Stimulated activated CD8-positive, alpha-beta memory T cell treated with anti-CD3 and anti-CD28 coated beads, Interleukin-2, amount 100 ng/mL, for 1 hour (primary cell): ENCODE measurements at places on chromosomes 4 and X.

- no peak for DNase-seq
Measured at GRCh38 chrX:25873196-25873595, 264.9 kb upstream of the MAGEB18 start.

GRCh38 chrX:42176789-42177188 is 253.4 kb upstream of the CASK start:
- no peak for DNase-seq

DNA sequence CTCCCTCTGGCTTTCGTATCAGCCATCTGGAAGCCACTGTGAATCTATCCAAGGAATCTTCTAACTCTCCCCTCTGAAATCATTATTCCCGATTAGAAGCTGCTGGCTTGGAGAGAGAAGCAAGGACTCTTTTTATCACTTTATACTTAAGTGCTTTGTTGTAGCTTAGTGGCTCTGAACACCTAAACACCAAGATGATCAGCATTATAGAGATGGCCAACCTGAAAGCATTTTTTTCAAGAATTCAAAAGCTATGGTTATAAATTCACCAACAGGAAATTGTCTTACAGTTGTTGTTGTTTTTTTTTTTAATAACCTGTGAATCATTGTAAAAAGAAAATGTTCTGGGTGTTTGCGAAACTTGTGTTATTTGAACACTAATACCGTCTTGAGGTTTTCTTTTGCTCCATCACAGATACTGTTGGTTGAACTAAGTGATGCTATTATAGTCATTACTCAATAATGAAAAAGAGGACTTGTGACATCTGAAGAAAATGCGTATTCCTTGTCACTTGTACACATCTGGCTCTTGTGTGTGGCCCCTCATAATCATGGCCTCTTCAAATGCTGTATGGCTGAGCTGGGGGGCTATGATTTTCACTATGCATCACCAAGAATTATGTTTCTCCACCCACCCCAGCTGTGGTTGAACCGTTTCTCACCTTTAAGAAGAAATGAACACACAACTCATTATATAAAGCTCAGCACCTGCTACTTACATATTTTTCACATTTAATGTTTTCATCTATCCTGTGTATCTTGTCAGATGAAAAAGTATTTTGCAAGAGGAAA is 11.8 kb upstream of the SMIM43 start:
- DNase-seq, result no peak

- no peak for DNase-seq
Measured at GRCh38 chrX:27746516-27746915, 61.3 kb upstream of the MAGEB10 start.

GRCh38 chr4:103029300-103029699 is 9.8 kb upstream of the SLC9B1 start:
- DNase-seq, result no peak

DNA sequence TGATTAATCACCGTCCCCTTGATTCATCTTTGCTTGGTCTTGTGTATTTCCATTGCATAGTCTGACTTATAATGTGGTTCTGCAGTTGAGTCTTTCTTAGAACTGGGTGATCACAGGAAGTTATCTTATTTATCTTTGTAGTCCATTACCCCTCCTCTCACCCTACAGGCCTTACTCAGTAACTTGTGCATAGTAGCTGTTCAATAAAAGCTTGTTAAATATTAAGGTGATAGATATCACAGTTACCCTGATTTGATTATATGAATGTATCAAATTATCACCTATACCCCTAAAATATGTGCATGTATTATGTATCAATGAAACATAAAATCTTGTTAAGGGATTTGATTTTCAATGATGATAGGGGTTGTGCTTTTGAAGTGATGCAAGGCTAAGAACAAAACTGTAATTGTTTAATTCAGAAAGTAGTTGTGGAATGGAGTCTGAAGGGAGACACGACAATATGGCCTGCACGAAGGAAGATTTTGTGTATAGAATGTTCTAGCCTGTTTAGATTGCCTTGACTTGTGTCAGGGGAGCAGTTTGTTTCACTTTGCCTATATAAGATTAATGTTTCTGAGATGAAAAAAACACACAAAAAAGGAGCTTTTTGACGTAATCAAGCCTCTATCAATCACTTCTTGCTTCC is 132.4 kb upstream of the LIMCH1 start:
- no peak for DNase-seq

DNA sequence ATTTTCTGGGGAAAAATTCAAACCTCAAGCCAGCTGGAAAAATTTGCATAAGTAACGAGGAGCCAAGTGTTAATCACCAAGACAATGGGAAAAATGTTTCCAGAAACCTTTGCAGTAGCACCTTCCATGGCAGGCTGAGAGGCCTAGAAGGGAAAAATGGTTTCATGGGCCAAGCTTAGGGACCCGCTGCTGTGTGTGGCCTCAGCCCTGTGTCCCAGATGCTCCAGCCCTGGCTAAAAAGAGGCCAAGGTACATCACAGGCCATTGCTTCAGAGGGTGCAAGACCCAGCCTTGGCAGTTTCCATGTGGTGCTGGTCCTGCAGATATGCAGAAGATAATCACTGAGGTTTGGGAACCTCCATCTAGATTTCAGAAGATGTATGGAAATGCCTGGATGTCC is 98.3 kb upstream of the NWD2 start:
- no peak for DNase-seq

DNA sequence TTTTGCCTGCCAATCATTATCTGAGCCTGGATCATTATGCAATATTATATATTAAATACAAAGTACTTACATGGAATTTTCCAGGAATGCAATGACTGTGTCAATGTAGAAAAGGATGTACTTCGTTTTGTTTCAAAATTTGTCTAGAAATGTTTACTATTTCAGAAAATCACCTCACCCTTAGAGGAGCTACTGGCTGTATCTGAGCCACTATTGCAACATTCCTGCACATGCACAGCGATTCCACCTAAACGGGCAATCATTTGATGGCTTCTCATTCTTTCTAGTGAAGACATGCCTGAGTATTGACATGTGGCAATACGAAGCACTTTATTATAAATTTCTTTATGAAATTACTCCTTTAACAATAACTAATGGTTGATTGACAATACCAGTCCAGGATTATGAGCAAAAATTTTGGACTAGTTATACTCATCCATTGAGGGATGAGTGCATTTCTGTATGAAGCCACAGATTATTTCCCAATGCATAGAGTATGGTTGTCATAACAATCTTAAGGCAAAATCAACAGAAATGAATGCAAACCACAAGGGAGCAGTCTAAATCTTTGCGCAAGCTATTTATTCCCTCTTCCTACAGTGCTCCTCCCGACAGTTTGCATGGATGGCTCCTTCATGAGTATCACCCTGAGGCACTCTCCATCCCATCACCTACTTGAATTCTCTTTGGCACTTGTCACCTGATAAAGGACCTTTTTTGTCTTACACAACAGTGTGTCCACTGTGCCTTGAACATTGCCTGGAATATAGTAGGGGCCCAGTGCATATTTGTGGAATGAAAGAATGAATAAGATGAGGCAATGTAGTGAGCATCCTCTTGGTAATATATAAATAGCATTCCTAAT is 35.8 kb upstream of the MMAA start:
- DNase-seq, result no peak

DNA sequence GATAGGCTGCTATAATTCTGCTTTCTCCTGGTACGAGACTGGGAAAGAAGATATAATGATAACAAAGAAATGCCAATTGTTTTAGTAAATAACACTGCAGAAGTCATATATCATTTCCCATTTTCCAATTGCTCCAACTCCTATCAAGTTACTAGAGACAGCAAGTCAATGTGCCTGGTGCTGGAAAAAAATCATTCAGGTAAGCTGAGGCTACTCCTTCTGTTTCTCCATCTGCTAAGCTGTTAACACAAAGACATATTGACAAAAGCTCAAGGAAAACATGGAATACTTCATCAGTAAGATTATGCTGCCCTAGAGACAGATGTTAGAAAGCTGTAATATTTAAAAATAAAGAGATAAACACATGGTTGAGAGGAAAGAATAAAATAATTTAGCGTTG is 10.0 kb downstream of the NAA11 start:
- DNase-seq, result no peak

DNA sequence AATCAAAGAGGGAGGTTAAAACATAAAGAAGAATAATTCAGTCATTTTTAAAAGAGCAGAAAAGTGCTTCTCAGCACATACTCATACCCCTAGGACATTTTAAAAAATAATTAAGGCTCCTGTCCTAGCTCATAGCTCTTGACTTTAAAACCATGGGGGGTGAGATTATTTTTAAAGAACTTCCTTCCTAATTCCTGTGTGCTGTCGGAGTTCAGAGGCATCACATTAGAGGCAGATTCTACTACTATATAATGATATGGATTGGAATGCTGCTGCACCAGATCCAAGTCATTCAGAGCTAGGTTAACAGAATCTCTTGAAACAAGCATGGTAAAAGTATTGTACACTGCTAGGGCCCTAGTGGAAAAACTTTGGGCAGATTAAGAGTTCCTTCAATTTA is 456.5 kb upstream of the ADGRL3 start:
- DNase-seq, result no peak

- no peak for DNase-seq
Measured at GRCh38 chr4:79170077-79170476, 155.8 kb downstream of the NAA11 start.

GRCh38 chr4:121819216-121819965 is 4.3 kb downstream of the CCNA2 start:
- no peak for DNase-seq

DNA sequence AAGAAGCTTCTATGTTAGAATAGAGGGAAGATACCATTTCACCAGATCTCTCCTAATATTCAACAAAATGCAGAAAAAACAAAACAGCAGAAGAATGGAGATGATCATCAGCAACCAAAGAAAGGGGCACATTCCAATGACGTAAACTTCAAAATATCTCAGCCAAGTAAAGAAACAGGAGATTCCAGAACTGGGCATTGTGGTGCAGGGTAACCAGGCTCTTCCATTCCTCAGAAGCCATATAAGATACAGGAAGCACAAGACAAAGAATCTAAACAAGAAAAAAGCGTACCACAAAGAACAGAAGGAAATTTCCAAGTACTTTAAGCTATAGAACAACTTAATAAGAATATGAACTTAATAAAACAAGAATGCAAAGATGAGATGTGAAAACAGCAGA is 6.9 kb upstream of the ARMCX4 start:
- no peak for DNase-seq

DNA sequence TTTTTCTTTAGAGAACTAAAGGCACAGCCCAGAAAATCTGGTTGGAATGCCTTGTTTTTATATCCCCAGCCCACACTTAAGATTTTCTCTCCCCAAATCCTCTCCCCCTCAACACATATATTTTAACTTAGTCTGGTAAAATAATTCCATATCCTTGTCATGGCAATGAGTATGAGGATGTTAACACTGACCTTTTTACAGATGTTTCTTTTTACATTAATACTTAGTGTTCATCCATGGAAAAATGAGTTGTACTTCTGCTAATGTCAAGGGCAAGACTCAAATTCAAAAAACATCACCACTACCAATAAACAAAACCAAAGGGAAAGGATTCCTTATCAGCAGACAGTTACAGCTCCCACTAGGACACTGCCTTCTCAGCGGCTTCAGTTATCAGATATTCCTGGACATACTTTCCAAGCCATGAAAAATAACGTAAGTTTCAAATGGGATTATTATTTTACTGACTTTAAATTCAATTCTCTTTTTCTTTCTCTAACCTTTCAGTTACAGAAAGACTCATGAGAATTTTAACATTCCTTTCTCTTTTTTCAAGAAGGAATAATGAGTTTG is 83.3 kb downstream of the RASL11B start:
- DNase-seq, result no peak

GRCh38 chr4:36533944-36534343 is 252.5 kb downstream of the DTHD1 start:
- no peak for DNase-seq

DNA sequence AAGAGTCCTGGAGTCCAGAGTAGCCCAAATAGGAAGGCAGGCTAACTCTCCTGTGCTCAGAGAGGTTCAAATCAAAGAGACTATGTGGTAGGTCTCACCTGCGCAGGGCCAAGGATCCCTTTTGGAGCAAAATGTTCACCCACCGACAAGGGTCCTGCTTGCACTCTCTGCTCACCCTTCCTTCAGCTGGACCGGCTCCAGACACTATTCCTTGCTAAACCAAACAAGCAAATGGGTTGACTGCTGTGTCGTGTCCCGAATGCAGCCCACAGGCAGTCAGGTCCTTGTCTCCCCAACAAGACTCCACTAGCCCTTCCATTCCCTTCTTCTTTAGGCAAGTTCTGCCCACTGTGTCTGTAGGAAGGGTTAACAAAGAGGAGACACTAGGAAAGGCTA is 760 bp downstream of the TRMT2B start:
- no peak for DNase-seq

- no peak for DNase-seq
Measured at GRCh38 chr4:27908356-27908755, 1047.7 kb downstream of the STIM2 start.

- DNase-seq, result no peak
Measured at GRCh38 chrX:39427906-39428305, 626.6 kb downstream of the MID1IP1 start.

- DNase-seq, result no peak
Measured at GRCh38 chr4:123786163-123786915, 389.7 kb downstream of the SPRY1 start.

- DNase-seq, result no peak
Measured at GRCh38 chrX:66110112-66110511, 53.9 kb upstream of the HEPH start.

DNA sequence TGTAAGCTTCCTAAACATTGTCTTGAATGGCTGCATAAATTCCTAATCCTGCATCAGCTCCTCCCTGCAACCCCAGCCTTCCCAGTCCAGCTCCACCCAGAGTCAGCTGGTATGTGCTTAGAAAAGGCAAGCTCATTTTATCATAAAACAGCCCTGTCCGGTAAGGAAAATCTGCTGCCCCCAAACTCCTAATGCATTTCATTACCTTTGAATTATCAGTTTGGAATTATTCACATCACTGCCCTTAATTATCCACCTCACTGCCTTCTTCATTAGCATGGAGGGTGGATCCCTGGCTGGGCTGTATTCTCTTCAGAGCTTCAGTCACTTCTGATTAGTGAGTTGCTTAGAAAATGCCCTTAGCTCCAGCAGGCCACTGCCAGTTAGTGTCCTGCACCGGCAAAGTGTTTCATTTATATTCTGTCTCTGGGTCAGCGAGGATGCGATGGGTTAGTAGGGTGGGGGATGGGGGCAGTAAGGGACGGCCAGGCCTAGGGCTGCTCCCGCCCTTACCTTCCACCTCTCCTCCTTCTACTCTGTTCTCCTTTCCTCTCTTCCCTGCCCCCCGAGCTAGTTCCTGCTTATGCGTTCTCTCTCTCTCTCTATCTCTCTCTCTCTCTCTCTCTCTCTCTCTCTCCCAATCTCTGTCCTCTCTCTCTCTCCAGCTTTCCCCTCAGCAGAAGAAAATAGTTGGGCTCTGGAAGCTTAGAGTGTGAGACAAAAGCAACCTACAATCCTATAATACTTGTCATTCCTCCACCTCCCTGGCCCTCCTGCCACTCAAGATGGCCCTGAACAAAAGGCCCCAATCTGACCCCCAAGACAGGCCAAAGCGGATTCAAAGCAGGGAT is 174.8 kb upstream of the KLF3 start:
- DNase-seq, result no peak

GRCh38 chrX:106484233-106484632 is 127.5 kb upstream of the RADX start:
- DNase-seq, result no peak

- DNase-seq, result no peak
Measured at GRCh38 chrX:136765821-136766356, 14.8 kb downstream of the ARHGEF6 start.

- DNase-seq, result no peak
Measured at GRCh38 chrX:122418758-122419157, 765.3 kb upstream of the GRIA3 start.

GRCh38 chrX:65407157-65407626 is 127.4 kb downstream of the LAS1L start:
- DNase-seq, result no peak
